Endothelial cell of coronary artery (primary cell): ENCODE measurements at places on chromosomes 3 and 15. TPM values are rescaled to one million over a fixed set of nuclear protein-coding genes. Genes with fewer than 3 reads are reported as not detected.

GP5 gene
- total RNA-seq = 0.09 TPM in 1 of 2 replicates, not detected in the other

BFSP2 gene
- total RNA-seq = not detected in 2 replicates

CDCP1 gene
- total RNA-seq = 3.3 and 5.1 TPM in 2 replicates

PLS1 gene
- 0.99 and 1.5 TPM in 2 replicates for total RNA-seq

IGF1R gene
- 30.3 and 50.3 TPM in 2 replicates for total RNA-seq

CFAP44 gene
- total RNA-seq = 2.6 and 4.4 TPM in 2 replicates

OSBPL10 gene
- 14.2 and 14.7 TPM in 2 replicates for total RNA-seq

NCBP2 gene
- total RNA-seq = 71.5 and 80.4 TPM in 2 replicates

NR1I2 gene
- total RNA-seq = under 0.01 and 0.09 TPM in 2 replicates

CBLB gene
- total RNA-seq = 8.8 and 26.4 TPM in 2 replicates

STX19 gene
- 0.09 TPM in 1 of 2 replicates, not detected in the other for total RNA-seq

P2RY13 gene
- total RNA-seq = not detected in 2 replicates

SEMA3B gene
- total RNA-seq = 0.27 and 1.3 TPM in 2 replicates

ANKUB1 gene
- not detected in 2 replicates for total RNA-seq

PP2D1 gene
- not detected in 2 replicates for total RNA-seq

HTR3E gene
- not detected in 2 replicates for total RNA-seq

CLCN2 gene
- 1.6 and 2.8 TPM in 2 replicates for total RNA-seq

RBP2 gene
- not detected in 2 replicates for total RNA-seq

SLC22A13 gene
- total RNA-seq = 0.09 and 0.38 TPM in 2 replicates

ROPN1 gene
- total RNA-seq = not detected in 2 replicates

MEX3B gene
- 10.4 and 12.4 TPM in 2 replicates for total RNA-seq

ABHD17C gene
- total RNA-seq = 5.4 and 7.0 TPM in 2 replicates

DNAH12 gene
- under 0.01 and 0.09 TPM in 2 replicates for total RNA-seq

CPEB1 gene
- not detected in 2 replicates for total RNA-seq

FAM107A gene
- 4.5 and 5.4 TPM in 2 replicates for total RNA-seq

GLDN gene
- total RNA-seq = 0.09 TPM in 1 of 2 replicates, not detected in the other

EXOG gene
- total RNA-seq = 12.3 and 12.9 TPM in 2 replicates

SH2D7 gene
- total RNA-seq = not detected in 2 replicates

RTP3 gene
- not detected in 2 replicates for total RNA-seq

SERPINI2 gene
- total RNA-seq = not detected in 2 replicates

USP3 gene
- total RNA-seq = 35.3 and 41.9 TPM in 2 replicates

ZBED2 gene
- under 0.01 and 0.09 TPM in 2 replicates for total RNA-seq

ISY1 gene
- 37.3 and 42.9 TPM in 2 replicates for total RNA-seq

SCN11A gene
- total RNA-seq = 0.09 TPM in 1 of 2 replicates, not detected in the other

COMMD4 gene
- total RNA-seq = 57.6 and 96.6 TPM in 2 replicates

CACNA2D3 gene
- not detected in 2 replicates for total RNA-seq

SKOR1 gene
- total RNA-seq = under 0.01 and 0.09 TPM in 2 replicates

ECE2 gene
- not detected in 2 replicates for total RNA-seq

CEP19 gene
- total RNA-seq = 1.3 and 2.4 TPM in 2 replicates

ITGA11 gene
- 0.54 and 25.9 TPM in 2 replicates for total RNA-seq

CFAP91 gene
- total RNA-seq = 0.19 and 0.45 TPM in 2 replicates

COL8A1 gene
- total RNA-seq = 55.0 and 686 TPM in 2 replicates

BDH1 gene
- 0.94 and 4.1 TPM in 2 replicates for total RNA-seq

GRAMD1C gene
- 16.2 and 22.1 TPM in 2 replicates for total RNA-seq

NANOGP8 gene
- total RNA-seq = not detected in 2 replicates

NPHP3 gene
- 15.1 and 16.8 TPM in 2 replicates for total RNA-seq

THSD4 gene
- 20.1 and 41.1 TPM in 2 replicates for total RNA-seq

ACTC1 gene
- total RNA-seq = not detected in 2 replicates

RLBP1 gene
- total RNA-seq = not detected in 2 replicates

RAD51 gene
- total RNA-seq = 3.7 and 7.6 TPM in 2 replicates
